Uterine smooth muscle cell (primary cell): ENCODE measurements at places on chromosomes 5 and 9. TPM values are rescaled to one million over a fixed set of nuclear protein-coding genes. Genes with fewer than 3 reads are reported as not detected.

The GEMIN5 gene
- total RNA-seq = 18.4 and 21.7 TPM in 2 replicates

The TAS2R1 gene
- total RNA-seq = not detected in 2 replicates

The CMBL gene
- 8.7 and 14.0 TPM in 2 replicates for total RNA-seq

The ANXA2R gene
- total RNA-seq = 2.1 and 2.4 TPM in 2 replicates

The PCDHA12 gene
- 0.11 and 0.12 TPM in 2 replicates for total RNA-seq

The RAD50 gene
- total RNA-seq = 41.0 and 42.3 TPM in 2 replicates

The TMEM174 gene
- total RNA-seq = not detected in 2 replicates

The CNTFR gene
- total RNA-seq = not detected in 2 replicates

The DDX4 gene
- not detected in 2 replicates for total RNA-seq

The LCN1 gene
- 0.12 TPM in 1 of 2 replicates, not detected in the other for total RNA-seq

The ZNG1A gene
- 19.2 and 27.3 TPM in 2 replicates for total RNA-seq

The PPP2R2B gene
- 0.87 and 1.3 TPM in 2 replicates for total RNA-seq

The SPATA6L gene
- total RNA-seq = 0.22 and 1.1 TPM in 2 replicates

The ERAP2 gene
- 40.6 and 50.8 TPM in 2 replicates for total RNA-seq

The IL7R gene
- 4.9 and 20.7 TPM in 2 replicates for total RNA-seq

The FUT7 gene
- total RNA-seq = not detected in 2 replicates

The CTSV gene
- 0.62 and 0.89 TPM in 2 replicates for total RNA-seq

The REEP2 gene
- 12.0 and 24.2 TPM in 2 replicates for total RNA-seq

The SHISAL2B gene
- total RNA-seq = 0.25 TPM in 1 of 2 replicates, not detected in the other

The ORM2 gene
- total RNA-seq = not detected in 2 replicates

The SLC2A6 gene
- 16.2 and 17.4 TPM in 2 replicates for total RNA-seq

The PLAC8L1 gene
- not detected in 2 replicates for total RNA-seq

The TMC1 gene
- 0.62 and 2.1 TPM in 2 replicates for total RNA-seq

The FAM163B gene
- total RNA-seq = not detected in 2 replicates

The SPATA31D4 gene
- under 0.01 TPM in 1 of 2 replicates, not detected in the other for total RNA-seq

The LRRC19 gene
- not detected in 2 replicates for total RNA-seq

The ACTBL2 gene
- 0.11 and 0.12 TPM in 2 replicates for total RNA-seq

The QRFP gene
- total RNA-seq = not detected in 2 replicates

The PCDHA4 gene
- total RNA-seq = 0.11 and 0.62 TPM in 2 replicates

The NDOR1 gene
- total RNA-seq = 2.6 and 4.8 TPM in 2 replicates

The C5orf34 gene
- total RNA-seq = 4.4 and 11.5 TPM in 2 replicates

The CARTPT gene
- not detected in 2 replicates for total RNA-seq

The CDC20B gene
- under 0.01 and 0.22 TPM in 2 replicates for total RNA-seq

The KIF3A gene
- total RNA-seq = 14.9 and 15.9 TPM in 2 replicates

The GABRA1 gene
- not detected in 2 replicates for total RNA-seq

The SPRY4 gene
- total RNA-seq = 6.7 and 9.6 TPM in 2 replicates

The SLIT3 gene
- 0.33 and 2.5 TPM in 2 replicates for total RNA-seq

The TMEM232 gene
- total RNA-seq = 1.9 and 2.0 TPM in 2 replicates

The FABP6 gene
- not detected in 2 replicates for total RNA-seq

The FAM240B gene
- total RNA-seq = not detected in 2 replicates

The C9orf78 gene
- total RNA-seq = 39.0 and 53.2 TPM in 2 replicates

The SLC2A8 gene
- 9.4 and 11.4 TPM in 2 replicates for total RNA-seq

The PKD2L2 gene
- under 0.01 TPM in 1 of 2 replicates, not detected in the other for total RNA-seq

The MARCOL gene
- not detected in 2 replicates for total RNA-seq

The CDH9 gene
- not detected in 2 replicates for total RNA-seq

The SAXO1 gene
- under 0.01 TPM in 1 of 2 replicates, not detected in the other for total RNA-seq

The ANGPTL2 gene
- total RNA-seq = 24.1 and 89.6 TPM in 2 replicates

The GABRB2 gene
- total RNA-seq = under 0.01 TPM in 2 replicates

The ZNG1C gene
- 26.2 and 34.0 TPM in 2 replicates for total RNA-seq

The CBY3 gene
- total RNA-seq = 0.50 TPM in 1 of 2 replicates, not detected in the other

The RNF183 gene
- 0.37 TPM in 1 of 2 replicates, not detected in the other for total RNA-seq

The FAM153A gene
- total RNA-seq = 0.62 TPM in 1 of 2 replicates, not detected in the other

The LCN12 gene
- total RNA-seq = 0.12 TPM in 1 of 2 replicates, not detected in the other
